Astrocyte (in vitro differentiated cells and primary cell): ENCODE measurements at places on chromosomes 11 and 22. TPM values are rescaled to one million over a fixed set of nuclear protein-coding genes. Genes with fewer than 3 reads are reported as not detected.

The MS4A12 gene
- 0.31 TPM in 1 of 2 replicates, not detected in the other for total RNA-seq

The OR51B5 gene
- not detected in 2 replicates for total RNA-seq

The CTSW gene
- not detected in 2 replicates for total RNA-seq

The A4GALT gene
- 1.6 and 1.9 TPM in 2 replicates for total RNA-seq

The CKAP5 gene
- total RNA-seq = 94.5 and 99.9 TPM in 2 replicates

The NRIP3 gene
- 9.8 and 11.6 TPM in 2 replicates for total RNA-seq

The MS4A15 gene
- not detected in 2 replicates for total RNA-seq

The CATSPER1 gene
- total RNA-seq = 0.45 TPM in 1 of 2 replicates, not detected in the other

The PLAAT3 gene
- 11.5 and 15.5 TPM in 2 replicates for total RNA-seq

The ACR gene
- not detected in 2 replicates for total RNA-seq

GRCh38 chr22:33272871-33273270 is 214.7 kb upstream of the SYN3 start:
- no peaks in the 10 kb centered on the region for H3K27me3 ChIP-seq
- no peaks in the 10 kb centered on the region for H3K4me1 ChIP-seq
- no peak for DNase-seq
- H3K36me3 ChIP-seq = no peaks in the 10 kb centered on the region
- H3K27ac ChIP-seq = no peak overlapping the region

- DNase-seq = no peak
- H3K36me3 ChIP-seq = no peaks in the 10 kb centered on the region
- no peak overlapping the region for H3K27ac ChIP-seq
- no peak overlapping the region for H3K4me3 ChIP-seq
- peaks cover 9% of the 10 kb centered on the region for H3K27me3 ChIP-seq
Measured at GRCh38 chr11:121588747-121589146, 136.0 kb upstream of the SORL1-AS1 start.

DNA sequence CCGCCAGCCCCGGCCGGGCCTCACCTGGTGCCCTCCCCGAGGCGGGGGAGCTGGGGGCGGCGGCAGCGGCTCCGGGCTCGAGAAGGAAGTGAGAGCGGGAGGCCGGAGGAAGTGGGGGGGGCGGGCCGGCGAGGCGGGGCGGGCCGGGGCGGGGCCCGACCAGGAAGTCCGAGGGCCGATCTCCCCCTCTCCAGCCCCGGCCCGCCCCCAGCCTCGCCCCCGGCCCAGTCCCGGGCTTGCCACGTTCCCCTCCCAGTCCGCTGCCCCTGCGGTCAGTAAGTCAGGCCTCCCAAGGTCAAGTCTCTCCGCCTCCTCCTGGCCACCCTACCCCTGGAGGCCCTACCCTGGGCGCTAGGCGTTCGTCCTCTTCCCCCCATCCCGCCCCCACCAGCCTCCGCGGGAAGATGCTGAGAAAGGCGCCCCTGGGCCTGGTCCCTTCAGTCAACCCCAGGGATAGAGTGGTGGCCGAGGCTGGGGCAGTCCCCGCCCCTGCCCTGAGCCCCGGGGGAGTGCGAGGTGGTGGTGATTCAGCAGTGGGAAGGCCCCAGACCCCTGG is at the start of gene RHOG:
TSS of gene RHOG (minus strand) at position 90 of the 556 bp plus-strand sequence. CDS start 12,821 bp downstream, outside the sequence.
- H3K36me3 ChIP-seq = no peaks in the 10 kb centered on the region
- H3K27ac ChIP-seq = peak within 1 kb of the TSS; percentile 69

- peaks cover 7% of the 10 kb centered on the region for H3K4me1 ChIP-seq
- peaks cover 5% of the 10 kb centered on the region for H3K36me3 ChIP-seq
- H3K27me3 ChIP-seq = no peaks in the 10 kb centered on the region
- H3K4me3 ChIP-seq = no peak overlapping the region
- H3K27ac ChIP-seq = no peak overlapping the region
Measured at GRCh38 chr11:47229161-47229560, 14.4 kb downstream of the DDB2 start.

DNA sequence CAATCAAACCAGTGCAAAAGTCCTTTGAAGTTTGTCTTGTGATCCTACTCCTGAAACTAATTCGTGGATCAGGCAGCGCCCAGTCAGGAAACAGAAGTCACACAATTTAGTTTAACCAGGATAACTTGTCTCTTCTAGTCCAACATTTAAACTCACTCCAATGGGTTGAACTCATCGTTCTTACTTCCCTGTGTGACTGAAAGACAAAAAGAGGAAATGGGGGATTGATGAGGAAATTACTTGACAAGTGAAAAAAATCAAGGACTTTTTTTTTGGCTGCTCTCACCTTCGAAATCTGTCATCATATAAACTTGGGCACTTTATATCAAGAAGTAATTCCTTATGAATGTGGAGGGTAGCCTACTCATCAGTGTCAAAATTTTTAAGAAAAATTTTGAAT is 78.4 kb downstream of the HSD17B12 start:
- H3K4me3 ChIP-seq = no peak overlapping the region
- H3K27me3 ChIP-seq = no peaks in the 10 kb centered on the region
- no peak for DNase-seq
- H3K36me3 ChIP-seq = peaks cover 2% of the 10 kb centered on the region
- H3K27ac ChIP-seq = no peak overlapping the region

- H3K27me3 ChIP-seq = no peaks in the 10 kb centered on the region
- no peaks in the 10 kb centered on the region for H3K36me3 ChIP-seq
- no peak for DNase-seq
Measured at GRCh38 chr11:20020198-20020597, 140.1 kb downstream of the DBX1 start.

DNA sequence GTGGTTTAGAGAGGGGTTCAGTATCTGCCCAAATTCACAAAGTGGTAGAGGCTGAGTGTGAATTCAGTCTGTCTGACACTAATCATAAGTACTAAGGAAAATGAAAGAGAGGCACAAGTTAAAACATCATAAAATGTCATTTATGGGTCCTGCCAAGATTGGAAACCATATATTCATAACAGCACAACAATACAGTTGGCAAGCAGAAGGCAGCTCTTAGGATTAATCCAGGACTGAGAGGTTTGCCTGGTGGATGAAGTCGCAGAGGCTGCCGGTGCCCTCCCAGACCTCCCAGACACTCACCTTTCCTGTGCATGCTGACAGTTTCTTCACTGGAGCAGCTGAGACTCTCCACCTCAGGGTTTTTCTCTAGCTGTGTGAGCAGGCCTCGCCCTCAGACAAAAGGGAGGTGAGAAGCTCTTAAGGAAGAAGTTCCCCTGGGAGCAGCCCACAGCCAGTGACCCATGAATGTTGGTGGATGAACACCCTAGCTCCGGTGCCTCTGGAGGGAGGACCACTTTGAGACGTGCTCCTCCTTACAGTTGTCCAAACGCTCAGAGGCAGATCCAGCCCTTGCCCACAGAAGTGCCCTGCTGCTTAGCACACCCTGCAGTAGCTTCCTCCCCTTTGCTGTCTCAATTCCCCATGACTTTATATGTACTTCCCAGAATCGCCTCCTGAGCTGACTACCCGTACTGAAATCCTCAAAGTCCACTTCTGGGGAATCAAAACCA is 43.7 kb downstream of the MAML2 start:
- DNase-seq = no peak
- H3K4me1 ChIP-seq = peaks cover 20% of the 10 kb centered on the region
- H3K27ac ChIP-seq = no peak overlapping the region
- no peaks in the 10 kb centered on the region for H3K27me3 ChIP-seq

DNA sequence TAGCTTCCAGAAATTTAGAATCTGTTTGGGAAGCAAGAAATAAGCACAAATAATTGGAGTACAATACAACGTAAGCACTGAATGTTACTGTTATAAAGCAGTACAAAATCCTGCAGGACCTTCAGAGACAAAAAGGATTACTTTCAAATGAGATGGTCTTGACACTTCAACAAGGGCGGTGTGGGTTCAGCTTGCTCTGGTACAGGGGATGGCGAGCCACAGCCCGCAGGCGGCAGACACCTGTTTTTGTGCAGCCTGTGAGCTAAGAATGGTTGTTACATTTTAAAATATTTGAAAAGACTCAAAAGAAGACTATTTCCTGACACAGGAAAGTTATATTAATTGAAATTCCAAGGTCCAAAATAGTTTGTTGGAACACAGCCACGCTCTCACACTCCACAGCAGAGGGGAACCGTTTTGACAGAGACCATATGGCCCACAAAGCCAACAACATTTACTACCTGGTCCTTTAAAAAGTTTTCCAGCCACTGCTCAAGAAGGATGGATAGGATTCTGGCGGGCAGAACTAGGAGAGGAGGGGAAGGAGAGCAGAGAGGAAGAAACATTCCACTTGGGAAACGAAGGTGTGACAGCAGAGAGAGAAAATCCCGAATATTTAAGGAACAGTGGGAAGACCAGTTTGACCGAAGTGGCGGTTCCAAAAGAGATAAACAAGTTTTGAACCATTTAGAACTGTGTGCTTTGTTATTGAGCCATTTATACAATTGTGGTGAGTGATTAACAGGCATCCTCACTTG is 6.3 kb downstream of the PRDM10 start:
- no peak overlapping the region for H3K4me3 ChIP-seq
- peaks cover 3% of the 10 kb centered on the region for H3K4me1 ChIP-seq
- H3K27me3 ChIP-seq = no peaks in the 10 kb centered on the region
- no peak overlapping the region for H3K27ac ChIP-seq

DNA sequence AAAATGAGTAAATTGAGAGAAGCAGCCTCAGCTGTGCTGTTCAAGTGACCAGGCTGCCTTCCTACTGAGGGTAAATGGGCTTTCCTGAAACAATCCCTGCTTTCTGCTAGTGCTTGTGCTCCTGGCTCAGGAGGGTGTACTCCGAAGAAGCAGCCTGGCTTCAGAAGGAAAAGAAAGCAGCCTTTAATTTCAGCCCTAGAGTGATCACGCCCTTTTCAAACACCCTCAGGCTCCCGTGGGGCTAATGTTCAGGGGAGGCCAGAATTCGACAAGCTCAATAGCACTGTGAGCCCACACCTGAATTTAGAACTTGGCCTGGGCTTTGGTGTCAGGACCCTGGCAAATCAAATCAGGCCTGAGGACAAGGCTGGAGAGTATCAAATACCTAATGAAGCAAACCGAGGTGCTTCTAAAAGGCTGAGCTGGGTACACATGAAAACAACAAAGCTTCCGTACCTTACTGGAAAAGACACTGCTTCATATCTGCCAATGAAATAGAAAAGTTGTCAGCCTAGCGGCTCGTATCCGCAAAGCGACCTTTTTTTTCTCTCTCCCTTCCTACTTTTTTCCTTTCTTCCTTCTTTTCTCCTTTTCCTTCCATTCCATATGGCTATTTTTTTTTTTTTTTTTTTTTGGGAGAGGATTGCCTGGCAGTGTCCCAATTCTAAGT is 387.8 kb downstream of the SOX6 start:
- no peaks in the 10 kb centered on the region for H3K27me3 ChIP-seq
- no peak for DNase-seq
- H3K27ac ChIP-seq = peak overlapping the region; percentile 11
- H3K4me3 ChIP-seq = no peak overlapping the region
- no peaks in the 10 kb centered on the region for H3K36me3 ChIP-seq

DNA sequence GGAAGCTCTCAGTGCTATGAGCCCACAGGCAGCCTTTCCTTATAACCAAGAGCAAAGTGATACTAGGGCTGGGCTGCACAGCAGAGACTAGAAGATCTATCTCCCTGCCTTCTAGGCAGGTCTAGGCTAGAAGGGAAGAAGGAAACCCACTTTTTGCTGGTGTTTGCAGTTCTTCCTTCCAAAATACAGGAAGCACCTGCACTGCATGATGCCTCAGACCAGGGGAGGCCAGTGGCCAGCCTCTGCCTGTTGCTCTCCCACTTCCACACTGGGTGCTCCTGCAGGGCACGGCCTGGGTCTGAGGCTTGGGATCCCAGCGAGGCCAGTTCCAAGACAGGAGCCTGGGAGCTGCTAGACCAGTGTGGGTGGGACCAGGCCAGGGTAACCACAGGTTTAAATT is 6.0 kb upstream of the UCP3 start:
- no peak overlapping the region for H3K27ac ChIP-seq
- no peaks in the 10 kb centered on the region for H3K36me3 ChIP-seq
- H3K27me3 ChIP-seq = no peaks in the 10 kb centered on the region
- peaks cover 9% of the 10 kb centered on the region for H3K4me1 ChIP-seq
- no peak for DNase-seq
